Dermis microvascular lymphatic vessel endothelial cell (primary cell): ENCODE measurements at places on chromosomes 4 and X. TPM values are rescaled to one million over a fixed set of nuclear protein-coding genes. Genes with fewer than 3 reads are reported as not detected.

LONRF3 gene
- 21.1 and 38.4 TPM in 2 replicates for total RNA-seq

STK26 gene
- total RNA-seq = 0.38 and 0.51 TPM in 2 replicates

ERVMER34-1 gene
- total RNA-seq = under 0.01 TPM in 2 replicates

NWD2 gene
- not detected in 2 replicates for total RNA-seq

TFDP3 gene
- total RNA-seq = not detected in 2 replicates

SPANXC gene
- total RNA-seq = not detected in 2 replicates

DNA sequence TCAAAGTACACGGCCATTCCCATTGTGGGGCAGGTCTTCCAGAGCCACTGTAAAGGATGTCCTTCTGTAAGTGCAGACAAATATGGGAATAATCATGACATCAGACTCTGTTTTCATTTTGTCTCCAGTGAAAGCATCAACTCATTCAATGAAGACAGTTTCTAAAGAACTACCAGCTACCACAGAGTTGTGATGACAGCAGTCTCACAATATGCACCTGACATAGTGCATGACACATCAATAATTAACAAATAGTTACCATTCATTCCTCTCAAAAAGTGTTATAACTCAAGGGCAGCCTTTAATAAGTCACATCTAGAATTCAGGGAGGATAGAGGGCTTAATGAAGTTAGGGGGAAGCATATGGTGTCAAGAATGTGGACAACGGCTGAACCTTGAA is 20.2 kb downstream of the MTTP start:
- DNase-seq = no peak

- no peak for DNase-seq
Measured at GRCh38 chr4:2087170-2087569, 28.0 kb downstream of the NAT8L start.

DNA sequence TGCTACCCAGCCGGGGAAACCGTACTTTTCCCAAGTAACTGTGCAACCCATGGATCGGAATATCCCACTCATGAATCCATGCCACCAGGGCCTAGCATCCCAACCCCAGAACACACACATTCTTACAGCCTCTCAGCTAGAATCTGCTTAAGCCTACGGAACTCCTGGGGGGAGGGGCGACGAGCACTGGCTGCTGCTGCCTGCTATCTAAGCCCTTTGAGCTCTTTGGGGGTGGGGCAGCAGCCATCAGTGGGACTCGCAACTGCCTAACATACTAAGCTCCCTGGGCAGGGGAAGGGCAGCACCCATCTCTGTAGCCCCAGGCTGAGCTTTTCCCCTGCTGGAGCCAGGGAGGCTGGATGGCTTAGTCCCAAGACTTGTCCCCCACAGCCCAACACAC is 28.6 kb downstream of the NUDT10 start:
- no peak for DNase-seq

DNA sequence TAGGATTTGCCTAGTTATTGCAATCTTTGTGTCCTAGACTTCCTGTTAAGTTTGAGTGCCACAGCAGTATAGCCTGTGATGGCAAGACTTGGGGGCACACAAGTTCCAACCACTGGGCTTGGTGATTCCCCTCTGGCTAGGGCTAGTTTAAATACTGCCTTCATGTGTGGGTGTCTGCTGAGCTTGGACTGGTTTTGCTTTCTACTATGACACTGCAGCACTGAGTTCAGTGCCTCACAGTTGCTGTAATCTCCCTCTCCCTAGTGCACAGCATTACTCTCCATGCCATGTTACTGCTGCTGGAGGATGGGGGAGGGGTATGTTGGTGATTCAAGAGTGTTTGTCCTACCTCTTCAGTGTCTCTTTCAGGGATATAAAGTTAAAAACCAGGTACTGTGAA is 379.6 kb downstream of the IL15 start:
- DNase-seq = no peak

DNA sequence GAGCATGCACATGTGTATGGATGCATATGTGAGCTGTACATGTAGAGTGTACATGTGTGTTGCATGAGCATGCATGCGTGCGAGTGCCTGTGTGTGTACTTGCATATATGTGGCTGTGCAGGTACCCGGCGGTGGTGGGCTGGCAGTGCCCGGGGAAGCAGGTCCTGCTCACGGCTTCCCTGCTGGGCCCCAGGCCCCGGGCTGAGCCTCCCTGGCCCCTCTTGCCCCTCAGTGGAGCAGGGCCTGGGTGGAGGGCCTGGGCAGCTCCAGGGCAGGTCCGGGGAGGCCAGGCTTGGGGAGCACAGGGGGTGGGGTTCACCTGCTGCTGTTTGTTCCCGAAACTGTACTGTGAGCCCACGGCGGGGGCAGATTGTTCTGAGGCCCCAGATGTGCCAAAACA is 9.4 kb downstream of the NAT8L start:
- DNase-seq = no peak

GRCh38 chr4:525660-526059 is 26.6 kb downstream of the PIGG start:
- DNase-seq = no peak

DNA sequence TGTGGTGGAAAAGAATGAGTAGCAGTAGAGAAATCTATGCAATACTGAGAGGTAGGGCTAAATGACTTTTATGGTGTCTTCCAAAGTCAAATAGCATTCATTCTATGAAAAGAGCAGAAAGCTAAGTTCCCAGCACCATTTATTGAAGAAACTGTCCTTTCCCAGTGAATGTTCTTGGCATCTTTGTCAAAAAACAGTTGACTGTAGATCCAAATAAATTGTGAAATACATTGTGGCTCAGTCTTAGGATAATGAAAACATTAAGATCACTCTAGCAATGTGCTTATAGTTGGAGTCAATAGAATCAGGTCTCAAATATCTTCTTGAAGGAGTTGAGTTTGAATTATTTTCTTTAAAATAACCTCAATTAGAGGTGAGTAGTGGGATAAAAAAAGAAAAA is 19.4 kb downstream of the AREG start:
- no peak for DNase-seq
